Activated CD8-positive, alpha-beta T cell treated with anti-CD3 and anti-CD28 coated beads for 36 hours (primary cell): ENCODE measurements at places on chromosomes 5 and 9. TPM values are rescaled to one million over a fixed set of nuclear protein-coding genes. Genes with fewer than 3 reads are reported as not detected.
A peak's percentile ranks its signal among the peaks of the same experiment; 100 is the strongest.

CARD9 gene
- 7.1 TPM for total RNA-seq

GPR150 gene
- total RNA-seq, result 0.45 TPM

GABRA1 gene
- total RNA-seq, result not detected

MAST4 gene
- total RNA-seq, result 7.6 TPM

CORO2A gene
- 13.4 TPM for total RNA-seq

FAM151B gene
- 0.25 TPM for total RNA-seq

SLC28A3 gene
- total RNA-seq, result 0.23 TPM

ZNF462 gene
- total RNA-seq, result not detected

RUSC2 gene
- total RNA-seq, result 1.3 TPM

EDIL3 gene
- not detected for total RNA-seq

DNA sequence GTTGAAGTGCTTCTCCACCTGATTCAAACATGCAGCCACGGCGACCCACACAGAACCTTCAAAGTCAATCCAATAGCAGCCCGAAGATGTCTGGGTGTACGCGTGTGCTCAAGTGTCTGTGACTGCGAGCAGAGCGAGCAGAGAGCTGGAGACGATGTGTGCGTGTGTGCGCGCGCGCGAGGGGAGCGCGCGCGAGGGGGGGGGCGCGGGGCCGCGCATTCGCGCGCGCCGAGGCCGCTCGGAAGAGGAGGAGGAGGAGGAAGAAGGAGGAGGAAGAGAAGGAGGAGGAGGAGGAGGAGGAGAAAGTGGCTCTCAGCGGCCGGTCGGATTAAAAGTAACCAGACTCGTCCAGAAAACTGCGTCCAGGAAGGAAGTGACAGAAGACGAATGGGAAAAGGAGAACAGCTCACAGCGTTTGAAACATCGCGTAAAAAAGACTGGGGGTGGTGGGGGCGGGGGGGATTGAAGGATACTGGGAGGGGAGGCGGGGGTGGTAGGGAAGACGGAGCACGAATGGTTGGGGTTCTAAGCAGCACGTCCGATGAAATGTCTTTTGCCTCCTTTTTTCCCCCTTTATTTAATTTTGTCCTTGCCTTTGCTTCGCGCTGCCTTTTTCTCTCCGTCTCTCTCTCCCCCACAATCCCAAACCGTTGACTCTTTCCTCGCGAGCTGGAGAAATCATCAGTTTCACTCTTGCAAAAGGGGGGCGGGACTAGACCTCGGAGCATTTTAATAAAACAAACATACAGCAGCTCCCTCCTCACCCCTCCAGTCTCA, at the start of gene MEF2C:
TSS of gene MEF2C (minus strand) at position 126 of the 777 bp plus-strand sequence. CDS start 59,396 bp downstream, outside the sequence.
- H3K27me3 ChIP-seq, result peaks cover 48% of the 10 kb centered on the region
- H3K4me1 ChIP-seq, result peaks cover 18% of the 10 kb centered on the region
- no peak for DNase-seq
- peak within 1 kb of the TSS; percentile 76 for H3K4me3 ChIP-seq
- H3K27ac ChIP-seq, result no peak within 1 kb of the TSS
- no peaks in the 10 kb centered on the region for H3K36me3 ChIP-seq

DNA sequence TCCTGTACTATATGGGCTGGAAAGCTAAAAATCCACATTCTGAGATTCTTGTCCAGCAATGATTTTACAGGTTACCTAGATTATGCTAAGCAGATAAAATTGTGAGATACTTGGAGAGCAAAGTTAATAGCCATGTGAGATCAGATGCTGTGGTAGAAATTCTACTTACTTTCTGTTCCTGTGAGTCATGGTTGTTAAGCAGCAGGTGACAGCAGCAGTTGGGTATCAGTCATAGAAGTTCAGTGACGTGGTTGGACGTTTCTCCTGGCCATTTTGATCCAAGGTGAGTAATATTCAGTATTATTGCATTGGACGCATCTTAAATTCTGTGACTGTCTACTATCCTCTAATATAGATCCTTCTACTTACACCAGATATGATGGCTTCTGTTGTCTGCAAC, 524.5 kb downstream of the TMEM38B start:
- DNase-seq, result no peak
- no peaks in the 10 kb centered on the region for H3K36me3 ChIP-seq
- H3K4me1 ChIP-seq, result no peaks in the 10 kb centered on the region
- no peaks in the 10 kb centered on the region for H3K27me3 ChIP-seq

DNA sequence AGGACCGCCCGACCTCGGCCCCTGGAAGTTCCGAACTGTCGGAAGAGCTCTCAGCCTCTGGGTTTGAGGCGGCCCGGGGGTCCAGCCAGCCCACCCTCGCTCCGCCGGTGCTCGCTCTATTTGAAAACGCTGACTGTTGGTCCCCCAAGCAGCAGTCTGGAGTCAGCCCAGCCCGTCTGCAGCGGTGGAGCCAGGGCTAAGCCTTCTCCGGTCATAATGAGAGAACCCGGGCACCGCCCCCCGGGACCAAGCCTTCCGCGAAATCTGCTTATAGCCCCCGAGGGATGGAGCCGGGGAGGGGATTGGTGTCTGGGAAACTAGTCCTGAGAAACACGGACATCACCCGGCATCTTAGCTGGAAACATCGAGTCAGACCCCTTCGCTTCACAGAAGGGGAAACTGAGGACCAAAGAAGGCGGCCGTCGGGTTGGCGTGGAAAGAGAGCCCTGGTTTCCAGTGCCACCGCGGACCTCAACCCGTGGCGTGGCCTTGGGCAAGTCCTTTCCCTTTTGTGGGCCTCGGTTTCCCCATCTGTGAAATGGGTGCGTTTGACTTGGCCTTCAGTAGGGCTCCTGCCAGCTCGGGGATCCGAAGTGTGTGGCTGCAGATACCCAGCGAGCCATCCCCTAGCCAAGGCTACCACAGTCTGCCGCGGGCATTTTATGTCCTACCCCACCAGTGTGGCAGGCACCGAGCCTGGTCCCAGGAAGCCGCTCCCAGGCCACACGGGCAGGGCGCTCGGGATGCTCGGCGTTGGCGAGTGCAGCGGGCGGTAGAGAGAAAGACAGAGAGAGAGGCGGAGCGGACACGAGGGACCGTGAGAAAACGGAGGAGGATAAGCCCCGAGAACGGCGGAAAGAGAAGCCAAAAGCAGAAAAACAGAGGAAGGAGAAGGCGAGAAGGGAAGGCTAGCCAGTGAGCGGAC, 857 bp downstream of the ADAM19 start:
- peak; percentile 37 for DNase-seq
- peak overlapping the region; percentile 43 for H3K27ac ChIP-seq
- H3K4me3 ChIP-seq, result peak overlapping the region; percentile 85
- H3K36me3 ChIP-seq, result no peaks in the 10 kb centered on the region
- H3K27me3 ChIP-seq, result peaks cover 27% of the 10 kb centered on the region
- H3K4me1 ChIP-seq, result peaks cover 36% of the 10 kb centered on the region

GRCh38 chr5:124747791-124748686, 1.6 kb upstream of the ZNF608 start:
- H3K4me3 ChIP-seq, result no peak overlapping the region
- peaks cover 30% of the 10 kb centered on the region for H3K4me1 ChIP-seq
- peaks cover 33% of the 10 kb centered on the region for H3K27me3 ChIP-seq
- no peaks in the 10 kb centered on the region for H3K36me3 ChIP-seq

DNA sequence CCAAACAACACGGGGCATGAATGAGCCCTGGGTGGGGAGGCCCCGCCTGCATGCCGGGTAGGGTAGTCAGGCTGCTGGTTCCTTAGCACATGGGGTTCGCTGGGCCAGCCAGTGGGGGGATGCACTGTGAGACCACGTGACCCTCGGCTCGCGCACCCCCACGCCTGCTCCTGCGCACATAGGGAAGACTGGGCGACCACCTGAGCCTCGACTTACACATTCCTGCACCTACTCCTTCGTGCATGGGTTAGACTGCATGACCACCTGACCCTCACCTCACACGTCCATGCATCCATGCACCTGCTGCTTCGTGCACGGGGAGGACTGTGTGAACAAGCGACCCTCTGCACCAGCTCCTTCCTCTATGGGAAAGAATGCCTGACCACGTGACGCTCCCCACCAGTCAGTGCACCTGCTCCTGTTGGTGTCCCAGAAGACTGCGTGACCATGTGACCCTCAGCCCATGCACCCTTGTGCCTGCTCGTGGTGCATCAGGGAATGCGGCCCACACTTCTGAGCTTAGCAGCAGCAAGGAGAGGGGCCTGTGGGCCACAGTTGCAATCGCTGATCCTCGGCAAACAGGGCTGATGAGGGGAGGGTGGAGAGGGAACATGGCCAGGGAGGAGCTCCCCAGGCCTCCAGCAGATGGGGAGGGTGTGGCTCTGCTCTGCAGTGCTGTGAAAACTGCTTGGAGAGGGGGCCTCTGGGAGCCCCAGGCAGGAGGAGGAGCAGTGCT, 18.1 kb downstream of the LPCAT1 start:
- H3K4me3 ChIP-seq, result no peak overlapping the region
- peaks cover 10% of the 10 kb centered on the region for H3K36me3 ChIP-seq
- H3K4me1 ChIP-seq, result peaks cover 34% of the 10 kb centered on the region
- H3K27ac ChIP-seq, result no peak overlapping the region
- DNase-seq, result no peak
- H3K27me3 ChIP-seq, result no peaks in the 10 kb centered on the region

- no peak for DNase-seq
- peaks cover 7% of the 10 kb centered on the region for H3K4me1 ChIP-seq
- peaks cover 1% of the 10 kb centered on the region for H3K27me3 ChIP-seq
- no peaks in the 10 kb centered on the region for H3K36me3 ChIP-seq
- H3K27ac ChIP-seq, result no peak overlapping the region
These were observed 1127.5 kb downstream of the TAF11L14 start for GRCh38 chr5:18761801-18762200.

DNA sequence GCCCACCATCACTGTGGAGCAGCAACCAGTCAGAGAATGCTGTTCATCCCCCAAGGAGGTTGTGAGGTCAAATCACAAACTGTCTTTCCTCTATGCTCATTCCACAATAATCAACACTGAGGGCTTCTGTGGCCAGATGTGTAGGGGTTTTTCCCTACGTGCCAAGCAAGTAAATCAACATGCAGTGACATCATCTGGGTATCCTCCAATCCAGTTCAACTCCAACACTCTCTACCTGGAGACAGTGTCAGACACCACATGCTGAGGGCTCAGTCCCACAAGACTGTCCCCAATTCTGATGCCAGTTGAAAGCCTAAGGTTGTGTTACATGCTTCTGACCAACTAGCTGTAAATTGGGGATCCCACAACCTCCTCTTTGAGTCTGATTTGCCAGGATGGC, 57.3 kb upstream of the DMRT1 start:
- H3K36me3 ChIP-seq, result no peaks in the 10 kb centered on the region
- H3K27ac ChIP-seq, result no peak overlapping the region
- peaks cover 1% of the 10 kb centered on the region for H3K27me3 ChIP-seq
- DNase-seq, result no peak

GRCh38 chr5:151720215-151720614, 33.5 kb upstream of the SPARC start:
- peaks cover 9% of the 10 kb centered on the region for H3K4me1 ChIP-seq
- DNase-seq, result no peak
- H3K27ac ChIP-seq, result no peak overlapping the region

GRCh38 chr9:72199238-72199637, 50.0 kb downstream of the GDA start:
- DNase-seq, result no peak
- H3K27me3 ChIP-seq, result peaks cover 12% of the 10 kb centered on the region
- no peaks in the 10 kb centered on the region for H3K36me3 ChIP-seq
- no peaks in the 10 kb centered on the region for H3K4me1 ChIP-seq

GRCh38 chr9:91197232-91198181, 164.2 kb downstream of the AUH start:
- H3K27me3 ChIP-seq, result no peaks in the 10 kb centered on the region
- peaks cover 67% of the 10 kb centered on the region for H3K4me1 ChIP-seq
- H3K4me3 ChIP-seq, result no peak overlapping the region
- no peak overlapping the region for H3K27ac ChIP-seq

DNA sequence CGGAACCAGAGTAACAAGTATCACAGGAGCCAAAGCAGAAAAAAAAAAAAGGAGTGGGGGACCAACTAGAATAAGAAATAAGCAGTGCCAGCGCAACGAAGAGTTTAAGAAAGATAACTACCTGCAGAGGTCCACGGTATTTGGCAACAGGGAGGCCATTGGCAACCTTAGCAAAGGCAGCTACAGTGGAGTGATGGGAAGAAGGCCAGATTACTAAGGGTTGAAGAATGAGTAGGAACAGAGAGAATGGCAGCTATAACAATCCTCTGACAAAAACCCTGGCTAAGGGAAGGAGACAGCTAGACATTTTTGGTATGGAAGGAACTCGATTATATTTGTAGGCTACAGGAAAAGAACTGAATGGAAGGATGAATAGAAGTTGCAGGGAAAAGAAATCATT, 93.4 kb upstream of the DMAC1 start:
- H3K36me3 ChIP-seq, result peaks cover 1% of the 10 kb centered on the region
- H3K27me3 ChIP-seq, result no peaks in the 10 kb centered on the region
- H3K4me1 ChIP-seq, result no peaks in the 10 kb centered on the region
- H3K27ac ChIP-seq, result no peak overlapping the region
- H3K4me3 ChIP-seq, result no peak overlapping the region

GRCh38 chr9:124042201-124042721, 30.7 kb downstream of the LHX2 start:
- peaks cover 65% of the 10 kb centered on the region for H3K27me3 ChIP-seq
- DNase-seq, result no peak
- H3K4me3 ChIP-seq, result no peak overlapping the region
- H3K36me3 ChIP-seq, result no peaks in the 10 kb centered on the region
- peaks cover 15% of the 10 kb centered on the region for H3K4me1 ChIP-seq
- H3K27ac ChIP-seq, result no peak overlapping the region

DNA sequence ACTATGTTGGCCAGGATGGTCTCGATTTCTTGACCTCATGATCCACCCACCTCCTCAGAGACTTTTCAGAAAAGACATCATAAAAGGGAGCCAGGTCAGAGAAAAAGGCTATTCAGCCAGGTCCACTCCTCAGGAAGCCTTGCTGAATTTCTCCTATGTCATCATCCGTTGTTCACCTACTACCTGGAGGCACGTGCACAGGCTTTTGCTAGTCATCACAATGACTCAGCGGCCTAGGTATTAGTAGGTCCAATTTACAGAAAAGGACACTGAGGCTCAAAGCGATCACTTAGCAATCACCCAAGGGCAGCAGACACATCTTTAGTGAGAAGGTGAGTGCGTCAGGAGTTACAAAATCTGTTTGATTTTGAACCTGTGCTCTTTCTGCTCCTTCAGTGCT, 72.3 kb upstream of the RAD23B start:
- DNase-seq, result no peak
- peaks cover 10% of the 10 kb centered on the region for H3K27me3 ChIP-seq
- H3K36me3 ChIP-seq, result no peaks in the 10 kb centered on the region
- no peak overlapping the region for H3K4me3 ChIP-seq
- no peak overlapping the region for H3K27ac ChIP-seq

- H3K27ac ChIP-seq, result no peak overlapping the region
- no peak for DNase-seq
- H3K36me3 ChIP-seq, result no peaks in the 10 kb centered on the region
- H3K4me1 ChIP-seq, result no peaks in the 10 kb centered on the region
- H3K4me3 ChIP-seq, result no peak overlapping the region
These were observed 2.8 kb downstream of the CDH10 start for GRCh38 chr5:24642022-24642421.

DNA sequence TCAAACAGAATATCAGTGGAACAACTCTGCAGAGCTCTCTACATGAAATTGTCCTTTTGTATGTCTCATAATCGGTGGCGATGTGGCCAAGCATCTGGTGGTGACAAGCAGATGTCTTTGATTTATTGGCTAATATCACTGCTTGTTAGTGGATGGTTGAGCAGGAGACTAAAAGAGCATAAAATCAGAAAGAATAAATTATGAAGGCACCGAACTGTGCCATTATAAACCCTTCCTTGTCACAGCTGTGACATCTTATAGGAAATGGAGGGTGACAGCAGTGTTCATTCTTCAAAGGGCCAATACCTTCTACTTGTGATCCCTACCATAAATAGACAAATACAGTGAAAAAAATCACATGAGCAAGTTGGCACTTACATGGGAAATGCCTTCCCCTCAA, 1404.3 kb downstream of the MAT2B start:
- H3K27ac ChIP-seq, result no peak overlapping the region
- no peaks in the 10 kb centered on the region for H3K27me3 ChIP-seq
- no peaks in the 10 kb centered on the region for H3K4me1 ChIP-seq
- no peak overlapping the region for H3K4me3 ChIP-seq
- no peak for DNase-seq
